T-helper 2 cell (primary cell): ENCODE measurements at places on chromosomes 3 and 15.

- no peak for DNase-seq
These were observed 31.5 kb upstream of the TM4SF4 start for GRCh38 chr3:149442851-149443544.

DNA sequence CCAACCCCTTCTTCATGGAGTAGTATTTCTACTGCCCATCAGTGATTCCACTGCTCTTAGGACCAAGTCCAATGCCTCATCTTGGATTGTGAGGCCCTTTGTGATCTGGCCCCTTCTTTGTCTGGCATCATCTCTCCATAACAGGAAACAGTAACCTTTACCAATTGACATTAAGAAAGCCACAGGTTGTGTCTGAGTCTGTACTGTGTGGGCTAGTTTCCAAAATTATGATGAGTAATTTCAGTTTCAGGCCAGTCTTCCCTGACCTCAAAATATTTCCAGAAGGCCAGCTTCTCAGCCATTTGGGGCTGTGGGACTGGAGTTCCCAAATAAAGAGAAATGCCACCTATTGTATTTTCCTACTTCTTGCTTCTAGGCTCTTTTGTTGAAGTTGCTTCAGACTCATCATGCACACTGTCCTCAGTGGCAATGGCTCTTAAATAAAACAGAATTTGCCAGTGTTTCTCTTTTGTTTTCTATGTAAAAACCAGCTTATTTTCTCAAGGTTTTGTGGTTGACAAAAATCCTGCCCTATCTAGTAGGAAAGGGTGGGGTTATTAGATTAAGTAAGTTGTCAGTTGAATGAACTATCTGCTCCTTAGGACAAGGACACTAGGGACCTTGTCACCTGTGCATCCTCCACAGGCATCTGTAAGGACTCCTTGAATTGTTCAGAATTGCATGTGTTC, 47.0 kb upstream of the ACKR4 start:
- DNase-seq: no peak

GRCh38 chr3:172699031-172699430, 11.8 kb downstream of the NCEH1 start:
- no peak for DNase-seq

- DNase-seq: no peak
These were observed 138.3 kb upstream of the ROBO1 start for GRCh38 chr3:79906106-79906505.

DNA sequence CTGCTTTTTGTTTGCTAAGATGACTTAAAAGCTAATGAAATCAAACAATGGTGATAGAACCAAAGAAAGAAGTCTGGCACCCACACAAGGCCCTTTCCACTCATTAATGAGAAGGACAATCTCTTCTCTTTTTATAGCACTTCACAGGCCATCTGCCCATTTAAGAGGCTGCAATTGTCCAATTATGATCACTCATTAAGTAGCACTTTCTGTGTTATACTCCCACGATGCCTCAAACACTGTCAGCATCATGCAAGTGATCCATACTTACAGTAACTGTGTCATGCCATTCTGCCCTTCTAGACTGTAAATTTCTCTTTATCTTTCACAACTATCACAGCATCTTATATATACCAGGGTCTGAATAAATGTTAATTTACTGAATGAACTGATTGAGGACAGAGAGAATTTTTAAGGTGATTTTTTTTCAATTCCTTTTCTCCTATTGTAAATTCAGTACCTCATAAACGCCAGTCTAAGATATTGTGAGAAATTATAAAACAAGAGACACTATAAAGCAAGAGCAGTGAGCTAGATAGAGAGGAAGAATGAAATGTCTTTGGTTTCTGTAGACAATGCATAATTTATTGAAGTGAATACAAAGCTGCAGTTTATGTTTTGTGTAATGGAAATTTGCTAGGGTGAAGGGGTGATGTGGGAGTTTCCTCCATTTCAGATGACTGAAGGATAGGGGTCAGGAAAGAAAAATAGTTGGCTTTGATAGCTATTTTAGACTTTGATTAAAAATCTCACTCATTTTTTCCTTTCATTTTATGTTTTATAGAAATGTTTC, 17.3 kb downstream of the CD200 start:
- DNase-seq: no peak

- DNase-seq: no peak
These were observed 417.0 kb downstream of the ROBO2 start for GRCh38 chr3:77456906-77457305.
